ENCODE measurements at places on chromosomes 5 and 9. TPM values are rescaled to one million over a fixed set of nuclear protein-coding genes. Genes with fewer than 3 reads are reported as not detected.

IL7R gene
- 3.8 TPM for total RNA-seq

MARCOL gene
- total RNA-seq: not detected

NPDC1 gene
- total RNA-seq: 71.1 TPM

SHOC1 gene
- total RNA-seq: not detected

NEUROG1 gene
- not detected for total RNA-seq

CTSV gene
- total RNA-seq: 1.3 TPM

ADAMTS16 gene
- total RNA-seq: not detected

AFAP1L1 gene
- 72.3 TPM for total RNA-seq

PLPP1 gene
- 40.6 TPM for total RNA-seq

PCDHB10 gene
- total RNA-seq: 0.59 TPM

SLCO6A1 gene
- total RNA-seq: not detected

CLIC3 gene
- total RNA-seq: not detected

GCNT4 gene
- total RNA-seq: 0.44 TPM

SLIT3 gene
- under 0.01 TPM for total RNA-seq

TRIP13 gene
- 61.4 TPM for total RNA-seq

LIX1 gene
- not detected for total RNA-seq

HBEGF gene
- total RNA-seq: 90.7 TPM
